ENCODE measurements at places on chromosomes 1 and 21.

DNA sequence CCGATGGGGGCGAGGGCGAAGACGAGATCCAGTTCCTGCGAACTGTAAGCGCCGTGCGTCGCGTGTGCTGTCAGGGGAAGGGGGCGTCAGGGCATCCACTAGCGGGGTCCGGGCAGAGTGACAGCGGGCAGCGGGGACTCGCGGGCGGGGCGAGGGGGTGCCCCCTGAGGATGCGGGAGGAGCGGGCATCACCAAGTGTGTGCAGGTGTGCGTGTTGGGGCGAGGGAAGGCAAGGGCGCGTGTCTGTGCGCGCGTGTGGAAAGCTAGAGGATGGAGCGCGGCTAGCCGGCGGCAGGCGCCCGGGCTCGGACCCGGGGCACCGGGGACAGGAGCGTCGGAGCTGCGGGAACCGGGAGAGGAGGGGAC, 525 bp downstream of the RYR2 start:
- DNase-seq, result no peak

DNA sequence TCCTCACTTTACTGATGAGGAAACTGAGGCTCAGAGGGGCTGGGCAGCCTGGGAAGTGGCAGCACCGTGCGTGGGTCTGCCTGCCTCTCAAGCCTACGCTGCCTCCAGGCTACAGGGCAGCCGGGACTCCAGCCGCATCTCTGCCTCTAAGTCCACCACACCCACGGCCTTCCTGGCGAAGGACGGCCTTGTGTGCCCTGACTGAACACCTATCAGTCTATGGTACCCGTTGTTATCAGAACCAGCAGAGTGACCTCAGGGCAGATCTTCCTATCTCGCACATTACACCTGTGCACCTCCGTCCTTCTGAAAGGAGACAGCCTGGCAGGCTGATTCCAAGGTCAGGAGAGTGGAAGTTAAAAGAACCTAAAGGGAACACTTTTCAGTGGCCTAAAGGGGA, 35.7 kb upstream of the SLC30A1 start:
- DNase-seq, result no peak

DNA sequence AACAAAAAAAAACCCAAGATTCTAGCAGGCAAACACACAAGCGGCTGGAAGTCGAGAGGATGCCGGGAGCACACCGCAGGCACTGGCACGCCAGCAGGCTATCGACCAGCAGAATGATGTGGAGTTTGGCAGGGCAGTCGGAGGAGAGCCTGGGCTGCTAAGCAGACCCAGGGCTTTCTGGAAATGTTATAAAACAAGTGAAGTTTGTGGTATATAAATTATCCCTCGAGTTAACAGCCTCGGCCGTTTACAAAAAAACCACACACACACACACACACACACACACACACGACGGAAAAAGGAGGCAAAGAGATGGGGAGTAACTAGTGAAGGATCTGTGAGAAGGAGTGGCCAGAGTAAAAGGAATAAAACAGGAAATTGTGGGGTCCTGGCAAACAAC, 87.2 kb upstream of the IVNS1ABP start:
- DNase-seq, result no peak

- DNase-seq, result peak; percentile 56
Measured at GRCh38 chr1:46532498-46533178, 18.8 kb downstream of the KNCN start.

GRCh38 chr1:18175051-18175450, 67.5 kb downstream of the IGSF21 start:
- DNase-seq, result no peak

DNA sequence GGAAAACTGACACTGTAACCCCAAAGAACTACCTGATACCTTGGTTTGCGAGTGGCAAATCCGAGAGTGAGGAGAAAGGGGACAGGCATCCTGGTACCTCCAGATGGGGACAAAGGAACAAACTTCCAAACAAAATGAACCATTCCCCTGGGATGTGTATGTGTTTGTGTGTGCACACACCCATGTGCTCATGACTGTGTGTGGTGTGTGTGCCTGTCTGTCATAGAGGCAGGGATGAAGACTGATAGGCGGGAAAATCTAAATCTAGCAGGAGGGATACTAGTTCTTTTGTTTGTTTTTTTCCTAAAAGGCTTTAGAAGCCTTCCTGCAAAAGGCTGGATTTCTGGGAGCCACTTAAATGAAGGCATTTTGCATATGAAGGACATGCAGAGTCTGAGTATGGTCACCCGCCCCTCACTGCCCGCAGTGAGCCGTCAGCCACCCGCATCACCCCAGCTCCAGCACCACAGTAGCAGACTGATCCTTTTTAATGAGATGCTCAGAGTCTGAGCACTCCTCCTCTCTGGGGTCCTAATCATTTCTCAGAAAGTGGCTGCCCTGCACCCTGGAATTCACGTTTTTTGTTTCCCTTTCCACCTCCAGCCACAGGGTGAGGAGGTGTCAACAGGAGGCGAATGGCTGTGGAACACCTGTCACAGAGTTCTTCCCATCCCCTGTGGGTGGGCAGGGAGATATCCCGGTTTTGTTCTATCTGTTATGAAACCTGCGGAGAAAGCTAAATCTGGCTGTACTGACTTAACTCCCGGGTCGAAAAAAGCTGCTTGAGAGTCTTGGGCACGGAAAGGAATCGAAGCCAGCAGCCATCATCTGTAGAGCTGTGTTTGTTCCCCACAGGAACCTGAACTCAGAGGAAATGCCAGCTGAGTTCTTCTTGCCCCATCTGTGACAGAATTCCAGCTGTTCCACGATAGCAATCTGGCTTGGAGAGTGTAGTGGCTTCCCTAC, 34.9 kb downstream of the UTP25 start:
- no peak for DNase-seq

DNA sequence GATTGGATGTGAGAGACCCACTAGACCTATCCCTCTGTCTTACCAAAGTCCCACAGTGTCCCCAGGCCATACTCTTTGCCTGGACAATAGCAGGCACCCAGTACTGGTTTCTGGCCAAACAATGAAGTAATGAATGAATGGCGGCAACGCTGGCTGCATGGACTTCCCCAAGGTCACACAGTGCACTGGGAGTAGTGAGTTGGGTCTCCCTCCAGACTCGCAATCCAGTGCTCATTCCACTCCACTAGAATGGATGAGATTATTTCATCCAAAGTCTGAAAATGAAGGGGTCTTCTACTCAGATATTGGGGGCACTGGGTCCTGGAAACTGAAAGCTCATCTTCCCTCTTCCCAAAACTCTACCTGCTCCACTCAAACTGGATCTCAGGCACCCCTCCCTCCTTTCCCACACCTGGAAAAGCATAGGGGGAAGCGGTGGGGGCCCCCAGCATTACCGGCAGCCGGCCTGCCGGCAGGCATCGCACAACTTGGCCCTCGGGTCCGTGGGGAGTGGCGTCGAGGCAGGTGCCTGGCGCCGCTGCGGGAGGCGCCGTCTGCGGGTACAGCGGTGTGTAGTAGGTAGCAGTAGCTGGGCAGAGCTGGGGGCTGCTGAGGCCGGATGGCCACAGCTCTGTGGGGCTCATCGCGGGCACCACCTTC, 816 bp downstream of the E2F2 start:
- no peak for DNase-seq

DNA sequence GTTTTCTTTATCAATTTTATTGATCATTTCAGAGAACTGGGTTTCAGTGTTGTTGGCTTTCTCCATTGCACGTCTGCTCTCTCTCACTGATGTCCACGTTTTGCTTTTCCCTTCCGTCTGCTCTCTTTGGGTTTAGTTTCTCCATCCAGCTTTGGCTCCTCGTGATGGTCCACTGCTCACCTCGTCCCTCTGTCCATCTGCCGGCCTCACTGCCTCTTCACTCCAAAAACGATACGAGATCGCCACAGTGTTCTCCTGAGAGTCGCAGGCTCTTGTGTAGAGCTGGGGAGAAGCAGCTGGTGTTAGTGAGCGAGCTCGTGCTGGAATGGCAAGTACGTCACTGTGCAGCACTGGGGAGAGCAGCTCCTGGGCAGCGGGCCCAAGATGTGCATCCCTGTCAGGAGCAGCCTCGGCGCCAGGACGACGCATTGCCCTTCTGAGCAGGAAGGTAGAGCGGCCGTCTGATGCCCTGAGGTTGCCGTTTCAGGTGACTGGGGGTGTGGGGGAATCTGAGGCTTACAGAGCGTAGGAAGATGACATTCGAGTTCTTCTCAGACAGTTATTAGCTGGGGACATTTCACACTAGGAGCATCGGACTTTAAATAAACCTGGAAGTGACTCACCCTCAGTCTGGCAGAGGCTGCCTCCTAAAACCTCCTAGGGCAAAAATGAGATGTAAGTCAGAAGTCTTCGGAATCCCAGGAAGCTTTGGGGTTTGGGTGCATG, 31.4 kb upstream of the PCBP3 start:
- DNase-seq, result no peak

DNA sequence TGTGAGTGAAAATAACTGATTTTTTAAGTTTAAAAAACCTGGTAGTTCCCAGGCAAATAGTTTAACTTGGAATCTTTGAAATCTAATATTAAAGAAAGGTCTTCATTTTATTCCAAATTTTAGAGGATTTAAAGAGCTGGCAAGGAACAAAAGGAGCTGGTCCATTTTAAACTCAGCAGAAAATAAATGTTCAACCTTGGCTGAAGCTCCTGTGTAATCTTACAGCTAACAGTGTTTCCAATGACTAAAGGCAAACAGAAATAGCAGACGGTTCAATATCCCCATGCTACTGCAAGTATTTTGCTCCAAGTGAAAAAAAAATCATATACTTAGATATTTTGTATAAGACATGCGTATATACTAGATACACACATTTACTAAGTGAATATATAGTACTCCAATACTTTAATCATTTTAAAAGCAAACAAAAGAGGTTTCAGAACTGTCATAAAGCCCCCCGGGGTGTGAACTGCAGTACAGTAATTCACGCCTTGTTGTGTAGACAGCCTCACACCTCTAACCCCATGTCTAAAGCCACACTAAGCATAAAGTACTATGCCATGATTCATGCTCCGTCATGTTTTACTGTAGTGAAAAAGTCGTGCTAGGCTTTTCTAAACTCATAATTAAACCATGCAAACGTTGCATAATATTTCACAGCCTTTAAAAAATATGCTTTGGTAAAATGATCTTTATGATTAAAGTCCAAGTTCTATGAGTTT, 132.2 kb downstream of the CLIC6 start:
- no peak for DNase-seq

DNA sequence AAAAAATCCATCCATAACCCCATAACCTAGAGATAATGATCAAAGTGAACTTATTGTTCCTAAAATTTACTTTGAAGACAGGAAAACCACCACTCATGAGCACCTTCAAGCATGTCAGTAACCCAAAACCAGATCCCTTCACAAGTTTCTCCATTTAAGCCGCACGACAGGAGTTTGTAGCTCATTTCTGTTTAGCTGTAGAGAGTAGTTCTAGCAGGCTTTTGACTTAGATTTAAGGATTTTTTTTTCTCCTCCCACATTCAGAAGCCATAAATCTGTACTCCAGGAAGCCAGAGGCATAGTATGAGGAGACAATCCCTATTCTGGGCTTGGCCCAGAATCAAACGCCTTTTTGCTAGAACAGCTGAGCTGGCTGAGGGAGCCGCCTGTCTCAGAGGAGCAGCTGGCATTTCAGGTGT, 25.6 kb downstream of the TOMM20 start:
- no peak for DNase-seq

- no peak for DNase-seq
Measured at GRCh38 chr1:94182191-94182590, 55.2 kb downstream of the ARHGAP29 start.

GRCh38 chr1:181661569-181661968, 178.3 kb downstream of the CACNA1E start:
- no peak for DNase-seq

- no peak for DNase-seq
Measured at GRCh38 chr1:24770881-24771280, 25.6 kb downstream of the CLIC4 start.

GRCh38 chr1:67883069-67883468, 49.8 kb upstream of the GNG12 start:
- DNase-seq, result no peak

DNA sequence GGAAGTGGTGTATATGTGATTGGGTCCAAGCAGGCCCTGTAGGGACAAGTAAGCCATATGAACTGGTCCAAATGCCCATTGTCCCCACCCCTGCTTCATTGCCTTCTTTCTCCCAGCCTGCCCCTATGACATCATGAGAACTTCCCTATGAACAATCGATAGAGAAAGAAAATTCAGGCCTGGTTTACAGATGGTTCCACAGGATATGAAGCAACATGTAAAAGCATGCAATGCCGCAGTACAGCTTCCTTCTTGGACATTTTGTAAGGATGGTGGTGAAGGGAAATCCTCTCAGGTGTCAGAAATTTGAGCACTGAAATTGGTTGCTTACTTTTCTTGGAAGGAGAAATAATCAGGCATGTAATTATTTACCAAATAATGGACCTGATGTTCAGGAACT, 581.7 kb downstream of the MRPL39 start:
- DNase-seq, result no peak

DNA sequence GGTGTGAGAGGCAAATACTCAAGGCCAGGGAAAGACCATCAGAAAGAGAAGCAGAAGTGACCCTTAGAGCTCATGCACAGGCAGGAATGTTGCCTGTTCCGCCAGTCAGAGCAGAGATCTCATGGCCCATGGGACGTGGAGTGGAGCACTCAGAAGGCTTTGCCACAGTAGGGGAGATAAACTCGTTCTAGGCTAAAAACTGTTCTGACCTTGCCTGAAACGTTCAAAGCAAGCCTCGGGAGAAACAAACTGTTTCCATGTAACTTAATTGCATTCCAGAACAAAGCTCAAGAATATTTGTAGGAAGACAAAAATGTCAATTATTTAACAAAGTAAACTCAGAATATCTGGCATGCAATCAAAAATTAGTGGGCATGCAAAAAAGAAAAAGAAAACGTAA, 20.7 kb upstream of the SLC19A1 start:
- DNase-seq, result no peak

DNA sequence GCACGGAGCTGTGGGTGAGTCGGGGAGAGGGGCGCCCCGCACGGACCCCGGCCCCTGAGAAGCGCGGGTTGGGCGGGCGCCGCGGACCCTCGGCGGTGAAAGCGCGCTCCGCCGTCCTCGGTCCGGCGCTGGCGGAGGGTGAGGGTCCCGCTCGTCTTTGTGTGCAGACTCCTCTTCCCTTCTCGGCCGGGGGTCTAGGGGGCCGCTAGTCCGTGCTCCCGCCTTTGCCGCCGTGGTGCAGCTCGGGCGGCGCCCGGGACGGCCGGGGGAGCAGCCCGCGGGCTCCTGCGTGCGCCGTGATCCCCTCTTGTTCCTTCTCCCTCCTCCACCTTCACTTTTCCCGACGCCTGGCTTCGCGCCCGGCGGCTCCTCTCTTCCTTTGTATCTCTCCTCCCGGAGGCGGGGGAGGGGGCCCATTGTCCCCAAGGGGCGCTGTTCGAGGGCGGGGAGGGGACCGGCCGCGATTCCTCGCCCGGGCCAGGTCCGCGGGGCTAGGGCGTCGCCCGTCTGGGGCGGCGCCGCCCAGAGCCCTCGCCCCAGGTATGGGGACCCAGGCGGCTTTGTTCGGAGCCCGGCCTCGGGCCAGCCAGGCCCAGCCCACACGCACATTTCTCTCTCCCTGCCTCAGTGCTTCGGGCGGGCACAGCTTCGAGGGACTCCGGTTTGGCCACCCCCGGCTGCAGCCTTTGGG, 519 bp downstream of the FNBP1L start:
- no peak for DNase-seq

GRCh38 chr1:158121604-158122254, 59.0 kb upstream of the CD1D start:
- DNase-seq, result no peak
